Spinal cord (tissue), 10 donors: ENCODE measurements at places on chromosomes 6 and 20.

DNA sequence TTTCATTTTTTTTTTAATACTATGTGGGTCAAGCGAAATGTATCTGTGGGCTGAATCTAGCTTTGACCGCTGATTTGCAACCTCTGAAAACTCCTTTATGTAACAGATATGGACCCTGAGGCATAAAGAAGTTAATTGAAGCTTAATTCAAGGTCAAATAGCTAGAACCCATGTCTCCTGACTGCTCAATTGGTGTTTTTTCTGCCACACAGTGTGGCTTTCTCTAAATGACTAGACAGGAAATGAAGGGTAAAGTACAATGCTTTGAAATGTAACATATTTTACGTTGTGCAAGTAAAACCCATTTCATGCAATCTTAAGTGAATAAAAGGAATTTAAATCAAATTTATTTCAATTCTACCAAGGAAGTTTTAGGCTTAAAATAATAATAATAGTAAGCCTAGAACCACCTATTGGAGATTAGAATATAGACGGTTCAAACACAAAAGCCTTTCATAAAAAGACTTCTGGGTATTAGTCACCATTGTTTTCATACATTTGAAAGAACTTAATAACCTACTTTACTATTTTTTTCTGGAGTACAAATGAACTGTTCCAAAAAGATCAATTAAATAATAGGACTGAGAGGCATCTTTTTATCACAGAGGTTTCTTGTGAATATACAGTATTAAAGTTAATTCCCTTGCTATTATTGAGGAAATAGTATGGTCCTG, 279.8 kb downstream of the EPHA7 start:
- no peak for DNase-seq

GRCh38 chr6:45614488-45615285, 237.0 kb upstream of the SUPT3H start:
- DNase-seq, result no peak

DNA sequence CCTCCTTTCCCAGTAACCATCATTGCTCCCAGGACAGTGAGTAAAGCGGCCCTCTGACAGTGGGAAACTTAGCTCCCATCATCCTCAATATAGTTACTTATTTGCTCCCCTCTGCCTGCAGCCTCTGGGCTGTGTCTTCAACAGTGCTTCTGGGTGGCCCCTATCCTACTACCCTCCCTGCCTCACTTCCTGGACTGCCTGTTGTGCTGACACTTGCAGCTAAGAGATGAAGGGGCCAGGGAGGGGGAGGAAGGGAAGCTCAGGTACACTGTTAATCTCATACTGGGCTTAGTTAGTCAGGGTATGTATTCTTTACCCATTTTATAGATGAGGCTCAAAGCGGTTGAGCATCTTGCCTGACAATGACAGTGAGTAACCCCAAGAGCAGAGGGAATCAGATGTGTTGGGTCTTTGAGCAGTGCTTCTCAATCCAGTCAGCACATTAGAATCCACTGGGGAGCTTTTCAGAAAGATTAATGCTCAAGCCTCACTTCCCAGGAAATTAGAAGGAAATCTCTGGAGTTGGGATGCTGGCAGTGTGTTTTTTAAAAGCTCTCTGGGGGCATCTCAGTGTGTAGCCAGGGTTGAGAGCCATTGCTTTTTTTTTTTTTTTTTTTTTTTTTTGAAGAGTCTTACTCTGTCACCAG, 27.1 kb upstream of the KCNK5 start:
- peak; percentile 90 for DNase-seq

GRCh38 chr6:140604786-140605185, 1230.3 kb upstream of the CITED2 start:
- DNase-seq, result no peak
